Smooth muscle cell of the coronary artery (primary cell): ENCODE measurements at places on chromosomes 3 and 15. TPM values are rescaled to one million over a fixed set of nuclear protein-coding genes. Genes with fewer than 3 reads are reported as not detected.

Gene TRANK1
- 13.0 and 24.7 TPM in 2 replicates for total RNA-seq

Gene HRH1
- total RNA-seq = 23.1 and 36.8 TPM in 2 replicates

Gene RYR3
- under 0.01 and 0.15 TPM in 2 replicates for total RNA-seq

Gene SOX14
- not detected in 2 replicates for total RNA-seq

Gene LRRC2
- 2.0 and 4.7 TPM in 2 replicates for total RNA-seq

Gene MYL3
- total RNA-seq = 0.08 and 2.3 TPM in 2 replicates

Gene GOLGA6L9
- total RNA-seq = 2.0 and 3.9 TPM in 2 replicates

Gene HACD2
- total RNA-seq = 11.7 and 13.3 TPM in 2 replicates

Gene CCPG1
- 56.9 and 66.5 TPM in 2 replicates for total RNA-seq

Gene DAZL
- total RNA-seq = not detected in 2 replicates
